ENCODE measurements at places on chromosomes 1 and 21.

DNA sequence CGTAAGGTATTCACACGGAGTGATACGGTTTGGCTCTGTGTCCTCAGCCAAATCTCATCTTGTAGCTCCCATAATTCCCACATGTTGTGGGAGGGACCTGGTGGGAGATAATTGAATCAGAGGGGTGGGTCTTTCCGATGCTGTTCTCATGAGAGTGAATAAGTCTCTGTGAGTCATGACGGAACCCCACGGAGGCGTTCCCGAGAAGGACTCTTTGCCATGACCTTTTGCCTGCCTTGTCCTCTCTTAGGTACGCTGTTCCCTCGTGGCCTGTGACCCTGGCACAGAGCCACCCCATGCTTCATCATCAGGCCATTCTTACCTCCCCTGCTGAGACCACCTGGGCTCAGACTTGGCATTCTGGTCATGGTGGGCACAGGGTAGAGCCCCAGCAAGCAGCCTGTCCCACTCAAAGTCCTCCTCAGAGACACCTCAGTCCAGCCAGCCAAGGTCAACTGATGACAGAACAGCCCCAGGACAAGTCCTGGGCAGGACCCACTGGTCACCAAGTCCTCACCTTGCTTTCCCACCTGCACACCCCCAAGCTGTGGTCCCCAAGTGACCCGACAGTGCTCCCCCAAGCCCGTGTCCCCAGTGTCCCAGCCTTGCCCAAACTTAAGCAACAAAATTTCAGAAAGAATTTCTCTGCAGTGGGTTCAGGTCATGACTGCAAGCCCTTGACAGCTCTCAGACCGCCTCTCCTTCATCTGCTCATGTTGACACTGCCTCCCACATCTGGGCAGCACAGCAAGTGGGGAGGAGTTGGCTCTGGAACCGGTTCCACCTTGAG, 158.4 kb downstream of the ACTL8 start:
- no peak for DNase-seq

- DNase-seq, result no peak
Measured at GRCh38 chr1:61450454-61450853, 274.5 kb downstream of the TM2D1 start.

DNA sequence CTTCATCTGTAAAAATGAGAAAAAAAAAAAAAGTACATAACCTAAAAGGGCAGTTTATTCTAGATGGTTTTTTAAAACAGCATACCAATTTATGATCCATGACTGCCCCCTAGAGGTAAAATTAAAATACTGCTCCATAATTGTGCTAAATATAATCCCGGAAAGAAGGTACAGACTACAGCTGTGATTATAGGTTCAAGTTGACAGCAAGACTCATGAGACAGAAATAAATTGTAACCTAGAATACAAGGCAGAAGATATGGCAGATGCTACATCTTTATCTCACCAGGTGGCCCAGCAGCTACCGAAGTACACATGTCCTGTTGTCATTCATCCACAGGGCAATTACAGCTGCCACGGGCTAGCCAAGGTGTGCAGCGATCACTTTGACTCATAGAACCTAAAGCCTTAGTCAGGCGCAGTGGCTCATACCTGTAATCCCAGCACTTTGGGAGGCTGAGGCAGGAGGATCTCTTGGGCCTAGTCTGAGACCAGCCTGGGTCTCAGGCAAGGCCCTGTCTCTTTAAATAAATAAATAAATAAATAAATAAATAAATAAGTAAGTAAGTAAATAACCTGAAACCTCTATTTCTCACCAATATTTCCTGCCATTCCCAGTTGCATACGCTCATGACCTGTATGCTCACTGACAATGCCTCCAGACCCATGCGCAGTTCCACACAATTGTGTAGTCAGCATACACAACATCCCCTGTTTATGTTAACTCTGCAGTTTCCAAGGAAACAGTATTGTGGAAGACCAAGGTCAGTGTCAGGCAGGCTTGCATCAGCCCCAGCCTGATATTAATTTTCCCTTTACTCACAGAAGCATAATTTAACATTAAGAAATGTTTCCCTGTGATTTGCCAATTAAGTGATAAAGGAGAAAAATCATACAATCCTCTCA, 18.3 kb upstream of the PPIE start:
- DNase-seq, result no peak

DNA sequence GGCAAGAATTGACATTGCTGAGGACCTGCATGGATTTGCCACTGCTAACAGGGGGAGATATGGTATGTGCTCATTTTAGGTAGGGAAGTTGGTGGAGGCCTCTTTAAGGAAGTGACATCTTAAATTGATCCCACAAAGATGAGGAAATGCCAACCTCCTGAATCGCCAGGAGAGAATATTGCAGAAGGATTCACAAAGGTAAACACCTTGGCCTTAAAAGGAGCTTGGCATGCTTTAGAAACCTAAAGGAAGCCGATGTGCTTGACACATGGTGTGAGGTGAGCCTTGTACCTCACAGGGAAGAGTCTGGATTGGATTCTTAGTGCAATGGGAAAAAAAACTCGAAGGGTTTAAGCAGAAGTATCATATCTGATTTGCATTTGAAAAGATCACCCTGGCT, 470.5 kb upstream of the DAB1 start:
- DNase-seq, result no peak

DNA sequence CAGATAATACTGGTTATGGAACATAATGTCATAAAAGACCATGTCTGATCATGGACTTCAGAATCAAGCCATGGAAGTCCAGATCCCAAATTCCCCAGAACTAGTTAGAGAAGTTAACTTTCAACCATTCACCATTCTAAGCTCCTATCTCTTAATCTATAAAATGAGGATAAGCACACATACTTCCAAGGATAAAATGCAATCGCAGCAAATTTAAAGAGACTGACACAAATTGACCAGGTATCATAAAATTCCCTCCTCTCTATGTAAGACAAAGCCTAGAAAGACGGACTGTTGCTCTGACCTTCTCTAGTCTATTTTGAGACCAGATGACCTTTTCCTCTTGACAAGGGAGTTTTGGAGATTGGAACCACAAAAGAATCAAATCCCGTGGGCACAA, 426.7 kb downstream of the PLPP3 start:
- no peak for DNase-seq
